ENCODE measurements at places on chromosomes 3 and 15.

DNA sequence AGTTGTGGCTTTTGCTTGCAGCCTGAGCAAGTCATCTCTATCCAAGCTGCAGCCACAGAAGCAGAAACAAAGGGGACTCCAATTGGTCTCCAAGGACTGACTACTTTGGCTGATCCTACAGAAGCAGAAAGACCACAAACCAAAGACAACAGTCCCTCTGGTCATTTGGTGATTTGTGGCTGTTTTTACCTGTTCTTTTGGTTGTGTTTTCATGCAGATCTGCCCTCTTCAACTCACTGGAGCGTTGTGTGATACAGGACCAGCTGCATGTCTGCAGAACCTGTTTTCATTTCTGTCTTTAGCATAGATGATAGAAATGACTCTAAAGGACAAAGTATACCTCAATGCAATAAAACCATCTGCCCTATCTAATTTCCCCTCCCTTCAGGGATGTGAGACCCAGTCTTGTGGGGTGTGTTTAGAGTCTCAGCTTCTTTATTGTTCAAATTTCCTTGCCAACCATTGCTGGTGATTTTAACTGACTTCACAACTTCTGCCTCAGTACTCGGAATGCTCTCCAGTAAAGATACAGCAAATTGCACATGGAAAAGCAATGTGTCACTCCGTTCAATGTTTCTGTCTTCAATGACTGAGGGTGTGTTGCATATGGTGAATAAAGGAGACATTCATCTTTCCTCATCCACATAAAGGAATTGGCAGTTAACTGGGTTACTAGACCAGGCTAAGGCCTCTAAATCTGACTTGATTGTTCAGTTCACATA lies 48.9 kb upstream of the SLC7A14 start:
- DNase-seq: no peak

- no peak for DNase-seq
Measured at GRCh38 chr3:189982321-189982945, 138.3 kb downstream of the P3H2 start.

GRCh38 chr15:26724381-26725150 lies 48.3 kb downstream of the GABRB3 start:
- DNase-seq: no peak

DNA sequence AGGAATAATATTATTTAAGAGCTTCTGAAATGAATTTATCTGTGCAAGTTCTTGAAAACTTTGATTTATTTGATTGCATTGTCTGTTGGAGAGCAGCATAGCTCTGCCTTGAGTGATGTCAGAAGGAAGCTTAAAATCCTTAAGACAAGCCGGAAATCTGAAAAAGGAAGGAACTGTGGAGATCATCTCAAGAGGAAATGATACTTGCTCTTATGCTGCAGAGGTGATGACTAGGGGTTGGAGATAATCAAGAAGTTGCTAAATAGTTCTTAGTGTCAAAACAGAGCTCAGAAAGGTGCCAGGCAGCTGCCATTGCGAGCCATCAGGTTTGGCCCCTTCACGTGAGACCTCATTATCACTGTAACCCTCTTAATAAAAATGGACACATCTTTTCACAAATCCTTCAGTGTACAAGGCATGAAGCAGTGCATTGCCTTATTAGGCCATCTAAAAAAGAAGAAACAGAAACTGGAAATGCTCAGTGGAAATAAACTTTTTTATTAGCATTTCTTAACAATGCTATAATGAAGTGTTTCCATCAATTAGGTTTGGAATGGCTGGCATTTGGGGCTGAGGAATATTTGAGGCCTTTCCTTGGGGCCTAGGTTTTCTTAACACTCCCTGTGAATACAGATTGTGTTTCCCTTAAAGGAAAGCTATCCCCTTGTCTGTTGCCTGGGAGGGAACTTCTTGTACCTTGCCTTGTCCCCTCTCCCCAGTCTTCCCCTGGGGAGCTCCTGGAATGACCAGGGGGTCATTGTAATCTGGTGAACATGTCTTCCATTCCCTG lies 34.5 kb upstream of the VILL start:
- no peak for DNase-seq

- no peak for DNase-seq
Measured at GRCh38 chr3:159732172-159733111, 256.2 kb upstream of the IL12A start.

DNA sequence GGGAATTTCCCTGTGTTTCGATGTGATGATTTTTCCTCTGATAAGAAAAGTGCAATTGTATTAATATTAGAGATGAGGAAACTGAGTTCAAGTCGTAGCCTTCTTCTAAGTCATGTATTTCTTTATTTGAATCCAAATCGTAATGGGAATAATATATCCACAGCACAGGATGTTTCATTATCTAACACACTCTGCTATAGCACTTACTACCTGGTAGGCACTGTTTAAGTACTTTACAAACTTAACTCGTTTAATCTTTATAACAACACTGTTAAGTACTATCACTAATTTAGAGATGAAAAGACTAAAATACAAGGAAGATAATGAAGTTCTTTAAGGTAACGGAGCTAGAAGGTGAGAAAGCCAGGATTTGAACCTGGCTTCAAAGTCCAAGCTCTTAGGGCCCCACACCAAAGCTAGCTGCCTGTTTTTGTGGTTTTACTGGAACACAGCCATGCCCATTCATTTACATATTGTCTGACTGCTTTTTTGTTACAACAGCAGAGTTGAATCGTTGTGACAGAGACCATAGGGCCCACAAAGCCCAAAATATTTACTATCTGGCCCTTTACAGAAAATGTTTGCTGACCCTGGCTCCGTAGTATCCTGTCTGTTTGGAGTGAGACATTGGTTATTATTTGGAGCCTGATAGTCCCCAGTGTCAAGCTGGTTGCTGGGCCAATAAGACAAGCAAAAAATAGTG lies 9.6 kb upstream of the ATP13A3 start:
- no peak for DNase-seq

GRCh38 chr15:77160562-77161478 lies 89.9 kb upstream of the TSPAN3 start:
- no peak for DNase-seq

DNA sequence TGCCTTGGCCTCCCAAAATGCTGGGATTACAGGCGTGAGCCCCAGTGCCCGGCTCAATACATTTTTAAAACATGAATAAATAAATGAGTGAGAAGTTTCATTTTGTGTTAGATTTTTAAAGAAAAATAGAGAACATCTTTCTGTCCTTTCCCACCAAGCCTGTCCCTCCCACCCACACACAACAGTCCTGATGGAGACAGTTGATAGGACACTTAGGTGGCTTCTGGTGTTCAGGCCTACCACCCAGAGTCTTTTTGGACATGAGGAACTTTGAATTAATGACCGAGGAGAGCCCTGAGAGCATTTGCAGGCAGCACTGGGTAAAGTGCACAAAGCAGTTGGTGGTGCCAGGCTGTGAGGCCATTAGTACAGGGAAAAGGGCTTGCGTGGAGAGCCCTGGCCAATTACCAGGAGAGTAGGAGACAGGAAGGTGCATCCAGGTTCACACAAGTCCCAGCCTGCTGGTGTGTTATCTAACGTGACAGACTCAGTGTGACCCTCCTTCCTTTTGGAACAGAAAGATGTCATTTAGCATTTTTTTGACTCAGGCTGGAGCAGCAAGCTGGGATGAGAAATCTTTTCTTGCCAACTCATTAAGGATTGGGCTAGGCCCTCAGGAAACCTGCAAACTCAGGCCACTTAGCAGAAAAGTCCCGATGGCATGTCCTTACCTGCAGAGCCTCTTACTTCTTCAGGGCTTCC lies 103.6 kb downstream of the PDCD6IP start:
- DNase-seq: no peak

GRCh38 chr15:63915209-63915872 lies 81.6 kb upstream of the HERC1 start:
- DNase-seq: no peak

DNA sequence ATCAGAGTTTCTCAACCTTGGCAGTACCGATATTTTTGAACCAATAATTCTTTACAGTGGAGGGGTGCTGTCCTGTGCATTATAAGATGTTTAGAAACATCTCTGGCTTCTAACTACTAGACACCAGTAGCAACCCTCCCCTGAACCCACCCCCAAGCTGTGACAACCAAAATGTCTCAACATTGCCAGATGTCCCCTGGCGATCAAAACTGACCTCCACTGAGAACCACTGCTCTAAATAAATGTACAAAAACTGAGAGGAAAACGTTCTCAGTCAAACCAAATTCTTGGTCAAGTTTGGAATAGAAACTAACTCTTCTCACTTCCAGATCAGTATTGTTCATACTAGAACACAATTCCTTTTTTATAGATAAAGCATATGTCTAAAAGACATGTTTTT lies 58.5 kb downstream of the GPR160 start:
- DNase-seq: no peak

- DNase-seq: no peak
Measured at GRCh38 chr3:94612631-94613030, 549.8 kb downstream of the NSUN3 start.

DNA sequence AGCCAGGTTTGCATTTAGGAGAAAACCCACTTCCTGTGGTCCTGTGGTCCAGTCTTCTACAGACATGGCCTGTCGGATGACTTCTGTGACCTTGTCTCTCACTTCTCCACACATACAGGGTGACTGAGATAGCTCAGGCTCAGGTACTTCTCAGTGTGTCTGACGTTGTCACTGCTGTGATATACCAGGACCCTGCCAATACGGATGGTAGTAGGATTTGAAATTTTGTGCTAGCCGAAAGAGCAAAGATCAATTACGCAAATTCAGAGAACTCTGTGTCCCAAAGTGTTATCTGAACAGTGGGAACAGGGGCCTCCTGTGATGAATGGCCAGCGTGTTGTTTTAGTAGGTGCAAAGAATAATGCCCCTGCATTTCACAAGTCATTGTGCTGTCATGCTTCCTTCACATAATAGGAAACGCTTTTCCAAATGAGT lies 128.9 kb downstream of the MCTP2 start:
- DNase-seq: no peak

Data from activated naive CD4-positive, alpha-beta T cell (primary cell).